Epithelial cell of proximal tubule (primary cell): ENCODE measurements at places on chromosomes 16 and 17. TPM values are rescaled to one million over a fixed set of nuclear protein-coding genes. Genes with fewer than 3 reads are reported as not detected.
A peak's percentile ranks its signal among the peaks of the same experiment; 100 is the strongest.

PITPNM3 gene
- 0.65 and 1.3 TPM in 2 replicates for total RNA-seq

SLC52A1 gene
- 0.07 and 1.3 TPM in 2 replicates for total RNA-seq

GH1 gene
- total RNA-seq: not detected in 2 replicates

ZPBP2 gene
- not detected in 2 replicates for total RNA-seq

PIGW gene
- total RNA-seq: 6.9 and 12.0 TPM in 2 replicates

CASKIN1 gene
- 0.07 and 0.12 TPM in 2 replicates for total RNA-seq

COPRS gene
- total RNA-seq: 84.9 and 102 TPM in 2 replicates

DNA sequence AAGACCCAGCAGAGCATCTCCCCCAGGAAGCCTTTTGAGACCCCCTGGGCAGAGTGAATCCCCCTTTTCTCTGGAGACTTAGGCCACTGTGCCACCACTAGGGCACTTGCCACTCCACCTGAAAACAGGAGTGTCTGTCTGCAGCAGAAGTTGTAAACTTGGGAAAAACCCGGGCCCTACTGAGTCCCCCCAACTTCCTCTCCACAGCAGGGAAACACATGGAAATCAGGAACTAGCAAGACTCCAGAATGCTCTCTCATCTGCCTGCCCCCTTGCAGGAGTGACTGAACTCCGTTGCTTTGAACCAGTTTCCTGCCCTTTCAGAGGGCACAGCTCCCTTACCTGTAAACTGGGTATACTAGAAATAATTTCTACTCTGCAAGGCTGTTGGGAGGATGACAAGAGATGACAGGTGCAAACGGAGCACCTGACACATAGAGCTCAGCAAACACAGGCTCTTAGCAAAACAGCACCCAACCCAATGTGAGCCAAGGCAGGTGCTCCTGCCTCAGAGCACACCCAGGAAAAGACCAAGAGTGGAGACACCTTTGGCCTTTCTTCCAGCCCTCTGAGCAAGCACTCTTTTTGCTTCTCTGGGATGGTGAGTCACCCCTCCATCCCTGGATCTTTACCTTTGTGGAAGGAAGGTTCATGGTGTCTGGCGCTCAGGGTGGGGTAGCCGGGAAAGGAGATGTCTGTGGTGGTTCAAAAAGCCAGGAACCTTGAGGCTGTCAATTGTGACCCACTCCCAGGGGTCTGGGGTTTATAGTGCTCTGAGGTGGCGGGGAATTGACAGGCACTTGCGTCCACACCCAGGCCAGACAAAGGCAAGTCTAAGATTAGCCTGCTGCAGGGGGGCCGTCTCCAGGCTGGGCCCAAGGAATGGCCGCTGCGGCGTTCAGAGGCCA is at the start of gene HCRT:
Gene HCRT (minus strand): TSS at position 740 of the 908 bp plus-strand sequence. CDS start 87 bp downstream, at position 653.
- DNase-seq: no peak

- no peak for DNase-seq
These were observed 1.1 kb downstream of the VASN start for GRCh38 chr16:4372578-4373355.

GRCh38 chr16:88705076-88705684 is 1.0 kb downstream of the RNF166 start:
- no peak for DNase-seq

- DNase-seq: no peak
These were observed 29.9 kb upstream of the FOXF1 start for GRCh38 chr16:86480444-86480843.

- DNase-seq: no peak
These were observed 5.0 kb downstream of the CTF1 start for GRCh38 chr16:30901201-30902028.

GRCh38 chr16:86500708-86501510 is 9.4 kb upstream of the FOXF1 start:
- no peak for DNase-seq

GRCh38 chr17:61408151-61409041 is 8.8 kb downstream of the TBX2 start:
- no peak for DNase-seq

- DNase-seq: no peak
These were observed 80.6 kb downstream of the MGAT5B start for GRCh38 chr17:76948726-76949342.

- DNase-seq: no peak
These were observed 13.7 kb downstream of the KANSL1 start for GRCh38 chr17:46179375-46179999.

- DNase-seq: no peak
These were observed 60.5 kb downstream of the ADAMTS18 start for GRCh38 chr16:77374384-77374783.

GRCh38 chr16:85316321-85316919 is 204.1 kb upstream of the CIBAR2 start:
- no peak for DNase-seq

DNA sequence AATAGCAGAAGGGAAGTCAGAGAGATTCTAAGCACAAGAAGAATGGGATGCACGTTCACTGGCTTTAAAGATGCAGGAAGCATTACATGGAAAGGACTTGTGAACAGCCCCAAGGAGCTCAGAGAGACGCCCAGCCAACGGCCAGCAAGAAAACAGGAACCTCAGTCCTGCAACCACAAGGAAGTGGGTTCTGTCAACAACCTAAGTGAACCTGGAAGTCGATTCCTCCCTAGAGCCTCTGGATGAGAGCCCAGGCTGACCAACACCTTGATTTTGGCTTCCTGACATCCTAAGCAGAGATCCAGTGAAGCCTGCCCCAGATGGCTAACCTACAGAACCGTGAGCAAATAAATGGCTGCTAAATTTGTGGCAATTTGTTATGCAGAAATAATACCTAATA is 24.5 kb downstream of the GPR142 start:
- no peak for DNase-seq

DNA sequence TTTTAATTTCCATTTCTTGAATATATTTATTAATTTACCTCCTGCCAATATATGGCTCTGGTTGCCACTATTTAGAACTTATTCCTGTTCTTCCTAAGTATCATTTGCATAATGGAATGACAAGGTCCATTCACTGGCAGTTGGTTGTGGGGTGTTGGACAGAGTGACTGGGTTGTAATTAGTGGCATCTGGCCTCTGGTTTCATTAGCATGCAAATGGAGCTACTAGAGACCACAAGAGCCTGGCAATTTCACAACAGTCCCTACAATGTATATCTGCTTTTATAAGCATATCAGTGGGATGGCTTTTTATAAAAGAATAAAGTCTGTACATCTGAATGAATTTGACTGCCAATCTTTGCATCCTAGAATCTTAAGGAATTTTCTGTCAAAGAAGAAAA is 1030.9 kb upstream of the CDH8 start:
- no peak for DNase-seq

- no peak for DNase-seq
These were observed 2.7 kb downstream of the AHSP start for GRCh38 chr16:31530405-31530804.

- DNase-seq: no peak
These were observed 19.0 kb upstream of the KLHDC4 start for GRCh38 chr16:87784812-87785211.

GRCh38 chr17:82386255-82386831 is 14.8 kb downstream of the UTS2R start:
- no peak for DNase-seq

GRCh38 chr17:67475161-67475937 is 98.3 kb downstream of the PITPNC1 start:
- no peak for DNase-seq

DNA sequence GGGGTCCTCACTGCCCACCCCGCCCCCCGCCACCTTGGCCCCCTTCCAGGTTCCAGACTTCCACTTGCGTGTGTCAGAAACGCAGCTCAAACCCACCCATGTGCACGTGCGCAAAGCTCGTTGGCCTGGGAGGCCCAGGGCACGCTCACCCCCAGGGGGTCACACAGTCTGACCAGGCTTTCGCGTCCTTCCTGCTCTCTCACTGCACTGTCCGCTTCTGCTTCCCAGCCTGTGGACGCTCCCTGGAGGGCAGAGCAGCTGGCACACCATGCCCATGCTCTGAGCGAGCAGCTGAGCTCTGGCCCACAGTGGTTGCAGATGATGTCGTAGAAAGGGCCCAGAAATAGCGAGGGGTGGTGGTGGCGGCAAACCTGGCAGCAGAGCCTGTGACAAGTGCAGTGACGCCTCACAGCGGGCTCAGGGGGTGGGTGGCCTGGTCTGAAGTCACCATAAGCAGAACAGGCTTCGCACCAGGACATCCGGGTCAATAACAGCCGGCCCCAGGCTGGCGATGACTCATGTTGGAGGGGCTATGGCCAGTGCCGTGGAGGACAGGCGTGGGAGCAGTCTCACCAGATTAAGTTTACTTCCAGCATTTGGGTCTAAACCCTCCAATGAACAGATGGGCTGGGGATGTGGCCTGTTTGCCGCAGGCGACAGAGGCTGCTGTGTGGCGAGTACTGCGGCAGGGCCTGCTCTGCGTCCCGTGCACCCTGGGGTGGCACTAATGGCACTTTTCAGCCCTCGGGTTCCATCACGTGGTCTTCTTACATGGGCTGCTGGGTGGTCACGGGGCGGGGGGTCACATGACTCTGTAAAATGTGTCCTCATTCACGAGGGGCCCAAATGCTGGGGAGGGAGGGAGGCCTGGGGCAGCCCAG is 49.0 kb downstream of the NT5M start:
- DNase-seq: no peak

- DNase-seq: no peak
These were observed 19.6 kb downstream of the SBK1 start for GRCh38 chr16:28311913-28312312.

DNA sequence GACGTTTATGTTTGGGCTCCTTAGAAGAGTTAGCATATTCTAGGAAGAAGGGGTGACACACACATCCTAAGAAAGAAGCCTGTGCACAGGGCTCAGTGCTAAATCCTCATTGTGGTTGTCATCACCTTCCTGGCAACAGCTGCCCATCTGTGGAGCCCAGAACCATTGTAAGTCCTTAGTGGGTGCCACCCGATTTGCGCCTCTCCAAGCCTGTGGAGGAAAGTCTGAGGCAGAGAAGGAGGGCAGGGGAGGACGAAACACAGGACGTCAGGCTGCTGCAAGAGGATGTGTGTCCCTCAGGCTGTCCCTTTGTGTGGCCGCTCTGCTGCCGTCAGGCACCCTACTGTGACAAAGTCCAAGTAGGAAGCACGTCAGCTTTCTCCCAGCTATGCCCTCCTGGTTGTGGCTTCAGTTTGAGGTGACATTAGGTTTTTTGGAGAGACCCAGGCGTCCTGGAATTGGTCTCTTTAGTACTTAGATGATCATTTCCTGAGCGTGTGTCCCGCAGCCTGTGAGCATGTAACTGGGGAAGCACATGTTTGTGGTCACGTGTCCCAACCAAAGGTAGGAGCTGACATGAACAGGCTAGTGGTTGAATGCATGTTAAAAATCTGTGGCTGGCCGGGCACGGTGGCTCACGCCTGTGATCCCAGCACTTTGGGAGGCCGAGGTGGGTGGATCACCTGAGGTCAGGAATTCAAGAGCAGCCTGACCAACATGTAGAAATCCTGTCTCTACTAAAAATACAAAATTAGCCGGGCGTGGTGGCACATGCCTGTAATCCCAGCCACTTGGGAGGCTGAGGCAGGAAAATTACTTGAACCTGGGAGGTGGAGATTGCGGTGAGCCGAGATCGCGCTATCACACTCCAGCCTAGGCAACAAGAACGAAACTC is 10.7 kb downstream of the CLUAP1 start:
- DNase-seq: no peak

DNA sequence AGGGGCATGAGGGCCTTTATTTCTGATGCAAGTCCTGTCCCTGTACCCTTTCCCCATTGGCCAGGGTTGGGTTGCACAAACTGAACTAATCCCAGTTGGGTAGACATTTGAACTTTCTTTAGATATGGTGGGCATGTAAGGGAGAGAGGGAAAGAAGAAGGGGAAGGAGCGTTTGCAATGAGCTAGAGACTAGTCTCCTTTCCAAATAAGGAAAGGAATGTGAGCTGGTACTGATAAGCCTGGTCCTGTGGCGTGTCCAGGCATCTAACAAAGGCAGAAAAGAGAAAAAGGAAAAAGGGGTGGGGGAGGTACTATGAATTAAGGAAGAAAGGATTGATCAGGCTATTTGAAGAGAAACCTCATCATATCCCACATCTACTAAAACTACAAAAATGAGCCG is 20.3 kb downstream of the CHMP6 start:
- DNase-seq: no peak

- no peak for DNase-seq
These were observed 74.6 kb downstream of the SPAG9 start for GRCh38 chr17:51046046-51046445.

DNA sequence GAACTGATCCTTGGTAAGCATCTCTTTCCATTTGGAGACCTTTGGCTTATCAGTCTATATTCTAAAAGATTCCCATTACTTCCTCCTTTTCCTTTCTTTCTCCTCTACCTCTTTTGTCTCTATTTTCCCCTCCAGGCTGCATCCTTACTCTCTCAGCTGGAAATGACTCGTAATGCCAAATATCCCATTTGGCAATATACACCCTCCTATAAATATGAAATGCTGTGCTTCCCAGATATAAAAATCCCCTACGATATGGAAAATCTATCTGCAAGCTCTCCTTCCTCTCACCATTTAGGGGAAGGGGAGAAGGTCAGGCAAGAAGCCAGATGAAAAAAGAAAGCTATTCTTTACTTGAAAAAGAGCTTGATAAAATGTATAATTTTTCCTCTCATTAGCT is 39.9 kb downstream of the XPO6 start:
- no peak for DNase-seq

DNA sequence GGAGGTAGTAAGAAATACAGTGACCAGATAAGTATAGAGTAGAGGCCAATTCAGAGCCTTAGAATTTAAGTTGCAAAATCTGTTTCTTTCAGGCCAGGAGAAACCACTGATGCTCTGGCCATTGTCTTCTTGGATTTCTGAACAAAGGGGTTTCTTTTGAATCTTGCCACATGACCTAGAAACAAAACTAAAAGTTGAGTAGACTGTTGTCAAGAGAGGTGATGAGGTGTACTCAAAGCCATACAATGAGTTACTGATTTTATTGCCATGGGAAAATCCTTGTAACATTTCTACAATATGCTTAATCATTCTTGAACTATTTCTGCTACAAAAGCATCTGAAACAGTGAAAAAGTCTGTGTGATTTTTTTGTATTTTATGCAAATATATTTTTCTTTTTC is 881.3 kb downstream of the CDH11 start:
- peak; percentile 56 for DNase-seq
